Esophagus mucosa (tissue), 1 donor: ENCODE measurements at places on chromosomes 7 and 10.

DNA sequence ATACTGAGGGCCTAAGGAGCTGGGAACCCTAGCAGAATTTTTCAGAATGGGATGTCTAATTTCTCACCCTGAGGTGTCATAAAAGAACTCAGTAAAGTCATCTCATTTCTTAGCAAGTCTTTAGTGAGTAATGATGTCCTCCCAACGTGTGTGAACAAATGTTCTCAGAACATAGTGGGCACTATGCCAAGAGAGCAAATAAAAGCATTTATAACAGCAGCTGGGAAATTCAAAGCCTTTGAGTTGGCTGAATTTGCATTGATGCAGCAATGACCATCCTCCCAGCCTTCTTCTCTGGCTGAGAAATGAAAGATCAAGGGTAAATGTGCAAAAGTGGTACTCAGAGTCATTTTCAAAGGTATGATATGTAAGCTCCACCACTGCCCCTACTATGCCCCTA lies 109.4 kb downstream of the FAM107B start:
- peak; percentile 59 for ATAC-seq

GRCh38 chr7:134750083-134751062 lies 29.1 kb upstream of the CALD1 start:
- peak; percentile 53 for ATAC-seq

DNA sequence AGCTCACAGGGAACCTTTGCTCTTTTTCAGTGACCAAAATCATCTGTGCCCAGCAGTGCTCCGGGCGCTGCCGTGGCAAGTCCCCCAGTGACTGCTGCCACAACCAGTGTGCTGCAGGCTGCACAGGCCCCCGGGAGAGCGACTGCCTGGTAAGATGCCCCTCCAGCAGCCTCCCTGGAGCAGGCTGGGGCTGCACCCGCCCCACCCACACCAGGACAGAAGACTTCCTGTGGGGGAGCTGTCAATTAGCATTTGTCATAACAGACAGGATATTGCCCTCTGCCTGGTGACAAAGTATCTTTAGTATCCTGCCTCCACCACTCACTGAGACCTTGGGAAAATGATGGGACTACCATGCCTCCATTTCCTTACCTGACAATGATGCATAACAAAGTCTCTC lies 133.7 kb downstream of the EGFR start:
- ATAC-seq: no peak

GRCh38 chr7:124086843-124087242 lies 54.0 kb upstream of the TMEM229A start:
- ATAC-seq: no peak

DNA sequence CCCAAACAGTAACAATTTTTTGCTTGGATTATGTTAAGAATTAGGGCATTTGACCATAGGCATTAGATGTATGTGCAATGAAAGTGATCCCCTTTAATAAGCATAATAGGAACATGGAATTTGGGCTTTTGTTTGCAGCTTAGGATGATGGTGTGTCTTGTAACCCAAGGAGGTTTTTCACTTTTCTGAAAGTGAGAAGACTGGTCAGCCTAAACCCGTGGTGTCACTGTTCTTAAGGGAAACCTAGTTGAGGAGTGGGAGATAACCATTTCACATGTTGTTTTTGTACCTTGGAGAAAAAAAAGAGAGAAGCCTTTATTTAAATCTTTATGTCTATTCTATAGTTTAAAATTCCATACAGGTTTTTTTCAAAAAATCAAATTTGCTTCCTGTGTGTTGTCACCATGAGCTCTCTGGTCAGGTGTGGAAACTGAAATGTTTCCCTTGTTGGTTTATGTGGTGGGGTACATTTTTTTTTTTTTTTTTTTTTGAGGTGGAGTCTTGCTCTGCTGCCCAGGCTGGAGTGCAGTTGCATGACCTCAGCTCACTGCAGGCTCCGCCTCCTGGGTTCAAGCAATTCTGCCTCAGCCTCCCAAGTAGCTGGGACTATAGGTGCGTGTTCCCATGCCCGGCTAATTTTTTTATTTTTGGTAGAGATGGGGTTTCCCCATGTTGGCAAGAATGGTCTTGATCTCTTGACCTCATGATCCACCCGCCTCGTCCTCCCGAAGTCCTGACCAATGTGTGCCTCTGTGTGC lies 7.7 kb downstream of the CCM2 start:
- no peak for ATAC-seq
